HAP-1 (cell line): ENCODE measurements at places on chromosomes 12 and 14.
A peak's percentile ranks its signal among the peaks of the same experiment; 100 is the strongest.

- peak; percentile 100 for DNase-seq
These were observed 9.1 kb upstream of the SERPINA1 start for GRCh38 chr14:94397289-94398181.

DNA sequence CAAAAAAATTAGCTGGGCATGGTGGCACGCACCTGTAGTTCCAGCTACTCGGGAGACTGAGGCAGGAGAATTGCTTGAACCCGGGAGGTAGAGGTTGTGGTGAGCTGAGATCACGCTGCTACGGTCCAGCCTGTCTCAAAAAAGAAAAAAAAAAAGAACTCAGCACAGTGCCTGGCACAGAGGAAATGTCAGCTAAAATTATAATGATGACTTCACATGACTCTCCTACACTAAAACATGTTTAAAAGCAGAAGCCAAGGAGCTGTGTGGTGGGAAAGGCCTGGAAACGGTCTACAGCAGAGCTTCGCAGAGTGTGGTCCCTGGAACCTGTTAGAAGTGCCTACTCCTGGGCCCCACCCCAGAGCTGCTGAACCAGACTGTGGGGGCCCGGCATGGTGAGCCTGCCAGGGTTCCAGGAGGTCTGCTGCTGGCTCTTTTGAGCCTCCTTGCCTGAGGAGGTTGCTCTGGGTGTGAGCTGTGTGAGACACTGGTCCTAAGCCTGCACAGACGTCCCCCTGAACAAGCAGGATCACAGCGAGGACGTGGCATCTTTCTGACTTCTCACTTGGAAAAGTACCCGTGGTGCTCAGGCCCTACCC lies 28.1 kb downstream of the TCHP start:
- no peak for DNase-seq

DNA sequence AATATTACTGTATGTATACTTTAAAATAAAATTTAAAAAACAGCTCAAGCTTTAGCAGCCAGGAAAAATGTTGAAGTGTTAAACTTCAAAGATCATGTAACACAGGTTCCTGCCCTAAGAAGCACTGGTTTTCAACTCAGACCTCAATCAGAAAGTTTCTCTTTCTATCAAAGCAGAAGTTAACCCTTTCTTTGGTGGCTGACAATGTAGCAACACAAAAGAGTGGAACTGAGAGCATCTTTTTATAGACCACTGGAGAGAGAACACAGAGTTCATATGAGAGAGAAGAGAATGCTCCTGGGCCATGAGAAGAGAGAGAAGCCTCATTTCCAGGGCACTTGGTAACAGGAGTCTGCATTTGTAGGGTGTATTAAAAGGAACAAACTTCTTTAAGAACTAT lies 42.2 kb upstream of the KTN1 start:
- DNase-seq, result no peak

DNA sequence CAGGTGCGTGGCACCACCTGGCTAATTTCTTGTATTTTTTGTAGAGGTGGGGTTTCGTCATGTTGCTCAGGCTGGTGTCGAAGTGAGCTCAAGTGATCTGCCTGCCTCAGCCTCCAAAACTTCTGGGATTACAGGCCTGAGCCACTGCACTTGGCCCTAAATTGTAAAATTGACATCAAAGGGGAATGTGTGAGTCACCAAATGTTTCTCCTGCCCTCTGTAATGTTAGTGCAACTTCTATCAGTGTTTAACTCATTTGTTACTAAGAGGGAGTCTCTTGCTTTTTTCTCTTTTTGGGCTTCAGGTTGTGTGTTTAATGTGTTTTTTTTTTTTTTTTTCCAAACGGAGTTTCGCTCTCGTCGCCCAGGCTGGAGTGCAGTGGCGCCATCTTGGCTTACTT lies 2.3 kb downstream of the TULP3 start:
- DNase-seq, result no peak

GRCh38 chr12:77442633-77443032 lies 377.3 kb upstream of the E2F7 start:
- DNase-seq, result no peak

GRCh38 chr14:105155681-105156413 lies 12.7 kb downstream of the JAG2 start:
- no peak for DNase-seq

DNA sequence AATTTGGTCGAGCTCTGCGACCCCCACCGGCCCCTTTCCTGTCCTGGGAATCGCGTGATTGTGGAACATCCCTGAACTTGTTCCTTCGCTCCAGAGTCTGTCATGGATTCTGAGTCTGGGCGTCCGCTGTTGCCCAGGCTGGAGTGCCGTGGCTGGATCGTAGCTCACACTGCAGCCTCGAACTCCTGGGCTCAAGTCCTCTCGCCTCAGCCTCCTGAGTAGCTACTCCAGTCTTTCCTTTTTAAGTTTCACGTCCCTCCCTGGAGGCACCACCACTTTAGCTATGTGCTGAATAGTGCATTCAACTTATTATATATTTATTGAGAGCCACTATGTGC lies 698 bp downstream of the ACOT6 start:
- DNase-seq, result no peak

- no peak for DNase-seq
These were observed 54.1 kb downstream of the KRT80 start for GRCh38 chr12:52137746-52138145.

- DNase-seq, result no peak
These were observed 15.8 kb upstream of the NINJ2 start for GRCh38 chr12:678747-679712.

DNA sequence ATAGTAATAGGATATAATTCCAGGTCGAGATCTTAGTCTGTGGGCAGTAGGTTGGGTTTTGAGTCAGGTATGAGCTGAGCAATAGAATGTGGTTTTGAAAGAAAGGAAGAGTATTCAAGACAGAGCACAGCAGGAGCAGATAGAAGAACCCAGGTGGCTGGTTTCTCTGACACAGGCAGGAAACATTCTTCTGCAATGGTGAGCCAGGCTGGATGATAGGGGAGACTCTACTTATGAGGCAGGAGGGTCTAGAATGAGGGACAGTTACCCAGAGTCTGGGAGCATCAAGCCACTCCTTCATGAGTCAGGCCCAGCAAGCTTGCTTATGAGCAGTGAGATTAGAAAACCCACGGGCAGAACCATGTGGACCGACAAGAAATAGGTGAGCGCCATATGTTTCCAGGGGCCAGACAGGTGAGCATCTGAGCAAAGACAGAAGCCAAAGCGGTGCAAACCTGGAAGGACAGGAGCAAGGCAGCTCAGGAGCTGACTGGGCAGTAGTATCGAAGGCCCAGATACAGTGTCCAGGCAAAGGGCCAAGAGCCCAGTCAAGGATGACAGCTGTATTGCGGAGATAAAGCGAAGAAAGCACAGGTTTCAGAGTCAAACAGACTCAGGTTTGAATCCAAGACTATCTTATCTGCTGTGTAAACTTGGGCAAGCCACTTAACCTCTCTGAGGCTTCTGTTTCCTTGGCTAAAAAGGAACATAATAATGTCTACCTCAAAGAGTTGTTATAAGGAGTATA lies 22.5 kb upstream of the PCNX1 start:
- no peak for DNase-seq

- DNase-seq, result peak; percentile 72
These were observed 4.3 kb downstream of the STRAP start for GRCh38 chr12:15886372-15887042.

GRCh38 chr14:22837750-22838538 lies 1.6 kb downstream of the MMP14 start:
- DNase-seq, result no peak

- DNase-seq, result no peak
These were observed 8.6 kb downstream of the RAN start for GRCh38 chr12:130880411-130880885.

DNA sequence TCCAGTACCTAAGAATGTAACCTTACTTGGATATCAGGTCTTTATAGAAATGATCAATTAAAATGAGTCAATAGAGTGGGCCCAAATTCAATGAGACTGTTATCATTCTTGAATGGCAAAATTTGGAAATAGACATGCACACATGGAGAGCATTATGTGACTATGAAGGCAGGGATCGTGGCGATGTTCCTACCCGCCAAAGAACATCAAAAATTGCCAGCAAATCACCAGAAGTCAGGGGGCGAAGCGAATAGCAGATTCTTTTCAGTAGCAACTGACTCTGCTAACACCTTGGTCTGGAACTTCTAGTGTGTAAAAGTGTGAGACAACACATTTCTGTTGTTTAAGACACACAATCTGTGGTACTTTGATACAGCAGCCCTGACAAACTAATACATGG lies 192.5 kb downstream of the ACSS3 start:
- DNase-seq, result no peak

GRCh38 chr12:25924491-25925001 lies 33.9 kb upstream of the RASSF8 start:
- no peak for DNase-seq

GRCh38 chr12:29625359-29625953 lies 128.0 kb upstream of the OVCH1 start:
- no peak for DNase-seq

DNA sequence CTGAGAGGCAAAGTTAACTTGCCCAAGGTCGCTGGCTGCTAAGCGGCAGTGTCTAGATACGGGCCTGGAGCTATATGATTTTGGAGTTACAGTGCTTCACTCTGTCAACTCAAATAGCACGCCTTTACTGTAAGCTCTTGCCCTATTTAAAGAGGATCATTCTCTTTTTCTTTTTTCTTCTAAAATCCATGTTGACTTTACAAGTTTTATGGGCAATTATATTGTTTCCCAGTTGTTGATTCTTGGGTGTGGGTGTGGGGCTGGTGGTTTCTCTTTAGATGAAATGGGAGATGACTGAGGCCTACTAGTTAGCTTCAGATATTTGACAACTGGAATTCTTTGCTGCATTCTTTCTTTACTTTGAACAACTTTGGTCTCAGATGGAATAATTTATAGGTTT lies 70.7 kb downstream of the C12orf75 start:
- peak; percentile 64 for DNase-seq

- no peak for DNase-seq
These were observed 122.8 kb downstream of the AACS start for GRCh38 chr12:125187780-125188741.

GRCh38 chr12:60123557-60123956 lies 527.7 kb downstream of the SLC16A7 start:
- DNase-seq, result no peak

DNA sequence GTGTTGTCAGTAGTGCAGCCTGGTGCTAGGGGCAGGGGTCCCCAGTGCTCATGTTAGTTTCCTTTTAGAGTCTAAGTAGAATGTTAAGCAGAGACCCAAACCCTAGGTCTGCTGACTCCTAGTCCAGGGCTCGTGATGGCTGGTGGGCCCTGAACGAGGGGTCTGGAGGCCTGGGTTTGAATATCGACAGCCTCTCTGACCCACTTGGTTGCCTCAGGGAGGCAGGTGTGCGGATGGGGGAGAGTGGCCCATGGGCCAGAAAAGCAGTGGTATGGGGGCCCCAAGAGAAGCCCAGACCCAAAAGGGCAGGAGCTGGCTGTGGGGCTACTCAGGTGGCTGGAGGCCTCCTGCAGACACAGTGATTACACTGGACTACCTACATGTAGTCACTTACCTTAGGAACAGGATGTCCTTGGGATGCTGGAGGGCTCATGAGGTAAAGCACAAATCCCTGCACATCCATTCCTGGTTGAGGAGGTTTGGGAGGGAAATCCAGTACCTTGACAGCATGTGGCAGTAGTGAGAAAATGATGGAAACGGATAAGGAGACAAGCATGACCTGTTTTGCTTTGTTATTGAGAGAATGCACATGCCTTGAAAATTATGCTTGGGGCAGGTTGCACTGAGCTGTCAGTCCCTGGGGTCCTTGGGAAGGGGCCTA lies 1.7 kb upstream of the SLC25A29 start:
- no peak for DNase-seq

- DNase-seq, result no peak
These were observed 35.6 kb downstream of the LEMD3 start for GRCh38 chr12:65204886-65205525.

DNA sequence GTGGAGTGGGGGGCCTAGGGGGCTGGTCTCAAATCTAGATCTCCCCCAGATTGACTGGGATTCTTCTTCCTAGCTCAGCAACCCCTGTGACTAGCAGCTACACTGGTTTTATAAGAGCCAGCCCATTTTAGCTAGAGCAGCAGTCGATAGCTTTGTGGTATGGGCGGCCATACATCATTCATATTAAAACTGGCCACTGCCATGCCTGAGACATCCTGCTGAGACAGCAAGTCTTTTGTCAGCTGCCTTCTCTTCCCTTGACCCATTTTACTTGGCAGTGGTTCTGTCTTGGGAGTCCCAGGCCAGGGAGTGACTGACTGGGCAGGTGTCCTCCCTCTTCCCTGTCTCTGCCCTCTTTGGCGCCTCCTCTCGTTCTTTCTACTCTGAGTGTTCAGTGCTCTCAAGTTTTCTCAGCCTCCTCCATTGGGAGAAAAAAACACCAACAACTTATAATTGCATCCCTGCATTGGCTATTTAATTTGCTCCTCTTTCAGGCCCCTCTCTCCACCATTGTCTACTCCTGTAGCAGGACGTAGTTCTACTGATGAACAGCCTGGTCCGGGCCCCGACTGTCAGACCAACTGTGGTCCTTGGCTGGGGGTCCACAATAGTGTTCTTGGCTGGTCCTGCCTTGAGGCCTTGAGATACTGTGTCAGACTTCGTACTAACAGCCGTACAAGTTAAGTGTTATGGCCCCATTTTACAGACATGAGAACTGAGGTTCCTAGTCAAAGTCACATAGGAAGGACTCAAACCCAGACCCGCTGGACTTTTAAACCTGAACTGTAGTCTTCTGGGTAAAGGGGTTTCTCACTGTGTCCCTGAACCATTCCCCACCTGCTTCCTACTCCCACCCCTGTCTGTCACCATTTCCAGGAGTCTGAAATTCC lies 18.3 kb upstream of the JDP2 start:
- no peak for DNase-seq

GRCh38 chr14:89504602-89505313 lies 87.7 kb upstream of the FOXN3 start:
- DNase-seq, result no peak

GRCh38 chr12:94187361-94187760 lies 39.0 kb downstream of the PLXNC1 start:
- DNase-seq, result no peak

GRCh38 chr12:45833401-45833800 lies 103.9 kb downstream of the ARID2 start:
- no peak for DNase-seq

DNA sequence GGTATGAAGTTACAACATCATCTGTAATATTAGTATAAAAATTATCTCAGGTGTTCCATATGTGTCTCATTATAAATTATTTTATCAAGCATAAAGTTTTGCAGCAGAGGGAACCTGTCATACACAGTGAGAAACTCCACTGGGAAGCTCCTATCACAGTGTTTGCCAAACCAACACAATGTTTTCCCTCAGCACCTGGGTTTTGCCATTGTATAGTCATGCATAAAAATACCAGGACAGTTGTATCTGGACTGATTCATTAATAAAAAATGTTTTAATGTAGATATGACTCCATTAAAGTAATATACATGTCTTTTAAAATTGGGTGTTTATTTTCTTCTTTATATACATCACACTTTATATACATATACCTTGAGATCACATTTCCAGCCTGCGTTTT lies 56.6 kb downstream of the METTL25 start:
- DNase-seq, result no peak

DNA sequence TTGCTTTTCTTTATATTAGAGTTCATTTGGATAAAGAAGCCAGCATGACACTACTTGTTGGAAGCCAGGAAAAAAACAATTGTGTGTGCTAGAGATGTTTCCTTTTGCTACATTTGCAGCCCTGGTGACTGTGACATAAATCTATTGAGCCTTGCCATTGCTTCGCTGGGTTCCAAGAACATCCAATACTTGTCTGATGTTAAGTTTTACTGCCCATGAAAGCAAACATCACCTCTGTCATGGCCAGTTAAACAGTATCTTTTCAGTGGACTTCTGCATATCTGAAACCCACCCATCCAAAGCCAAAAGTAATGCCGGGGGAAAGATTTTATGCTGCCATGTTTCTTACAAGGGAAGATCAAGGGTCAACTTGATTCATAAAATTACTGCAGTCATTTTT lies 184.0 kb downstream of the MSRB3 start:
- DNase-seq, result no peak
